Activated CD4-positive, alpha-beta T cell treated with anti-CD3 and anti-CD28 coated beads for 48 hours (primary cell): ENCODE measurements at places on chromosomes 1 and 21.

- no peak for DNase-seq
Observed at GRCh38 chr1:210646258-210646616, 317.5 kb downstream of the HHAT start.

GRCh38 chr1:46285730-46286477 is 17.5 kb downstream of the LRRC41 start:
- DNase-seq, result peak; percentile 66

DNA sequence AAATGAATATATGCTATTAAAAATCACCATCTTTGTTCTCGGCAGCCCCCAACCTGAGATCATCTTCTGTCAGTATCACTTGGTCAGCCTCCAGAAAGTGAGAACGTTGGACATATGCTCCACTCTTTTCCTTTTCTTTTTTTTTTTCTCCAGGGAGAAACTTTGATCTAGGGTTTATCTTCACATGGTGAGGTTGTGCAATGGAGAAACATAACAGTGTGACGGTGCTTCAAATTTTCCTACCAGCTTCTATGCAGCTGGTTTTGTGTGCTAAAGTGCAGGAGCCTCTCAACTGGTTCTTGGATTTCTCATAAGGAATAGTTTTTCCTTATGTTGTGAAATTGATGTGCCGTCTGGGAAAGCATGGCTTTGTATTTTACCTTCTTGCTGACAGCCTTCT is 1202.9 kb downstream of the NCAM2 start:
- no peak for DNase-seq

- DNase-seq, result no peak
Observed at GRCh38 chr1:104163912-104164476, 414.3 kb downstream of the AMY1C start.

GRCh38 chr1:109794319-109795132 is 30.8 kb upstream of the EPS8L3 start:
- DNase-seq, result no peak

GRCh38 chr1:234537236-234537635 is 58.3 kb upstream of the TARBP1 start:
- DNase-seq, result no peak

DNA sequence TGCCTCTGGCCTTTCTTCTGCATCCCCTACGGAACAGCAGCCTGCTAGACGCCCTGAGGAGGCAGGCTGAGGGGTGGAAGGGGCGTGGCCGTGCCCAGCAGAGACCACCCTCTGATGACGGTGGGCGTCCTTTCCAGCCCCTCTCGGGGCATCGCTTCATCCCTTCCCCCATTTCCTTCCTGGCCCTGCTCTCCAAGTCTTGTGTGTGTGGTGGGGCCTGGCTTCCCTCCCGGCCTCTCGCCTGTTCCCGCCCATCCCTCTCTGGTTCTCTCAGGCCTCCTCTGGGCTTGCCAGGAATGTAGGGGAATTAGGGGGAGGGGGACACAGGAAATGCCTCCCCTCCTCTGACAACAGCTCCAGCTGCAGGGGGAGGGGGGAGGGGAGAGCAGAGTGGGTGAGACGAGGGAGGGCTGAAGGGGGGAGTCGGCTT is 51.1 kb downstream of the SKI start:
- DNase-seq, result no peak

- no peak for DNase-seq
Observed at GRCh38 chr1:93676427-93676826, 5.2 kb downstream of the BCAR3 start.

GRCh38 chr1:155983191-155984024 is 5.1 kb upstream of the ARHGEF2 start:
- no peak for DNase-seq

DNA sequence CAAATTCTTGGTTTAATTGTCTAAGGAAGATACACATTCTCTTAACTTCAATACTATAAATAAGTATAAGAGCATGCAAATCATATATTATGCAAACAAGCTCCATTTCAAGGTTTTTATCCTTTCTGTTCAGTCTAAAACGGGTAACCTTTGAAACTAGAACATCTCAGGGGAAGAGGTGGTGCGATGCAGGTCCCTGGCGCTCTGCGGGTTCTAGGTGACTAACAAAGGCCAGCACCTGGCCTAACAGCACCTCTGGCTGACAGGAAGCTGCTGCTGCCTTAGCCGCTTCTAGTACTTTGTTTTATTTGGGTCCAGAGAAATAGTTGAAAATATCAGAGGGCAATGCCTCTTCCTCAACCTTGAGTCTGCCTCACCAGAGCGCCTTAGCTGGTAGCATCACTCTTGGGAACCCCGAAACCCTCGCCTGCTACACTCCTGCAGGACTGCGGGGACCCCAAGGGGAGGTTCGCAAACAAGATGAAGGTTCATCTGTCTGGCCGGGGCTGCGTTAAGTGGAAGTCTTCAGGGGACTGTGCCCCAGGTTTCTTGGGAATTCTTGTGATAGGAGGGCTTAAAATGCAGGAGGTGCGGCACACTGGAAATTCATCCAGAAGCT is 45.5 kb downstream of the PRDM15 start:
- no peak for DNase-seq

DNA sequence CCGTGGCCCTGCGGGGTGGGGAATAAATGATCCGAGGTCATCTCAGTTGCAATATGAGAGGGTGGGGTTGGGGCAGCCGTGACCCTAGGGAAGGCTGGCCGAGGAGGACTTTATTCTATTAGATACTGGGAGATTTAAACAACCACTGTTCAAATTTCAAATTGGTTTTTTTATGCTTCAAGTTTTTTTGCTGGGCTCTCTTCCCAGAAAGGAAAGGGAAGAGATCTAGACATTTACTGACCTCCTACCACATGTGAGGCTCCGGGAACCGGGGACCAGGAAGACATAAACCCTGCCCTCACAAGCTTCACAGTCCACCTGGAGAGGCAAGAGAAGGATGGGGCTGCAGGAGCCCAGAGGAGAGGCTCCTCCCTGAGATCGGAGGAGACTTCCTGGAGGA is 207.3 kb downstream of the FOXD2 start:
- no peak for DNase-seq

- no peak for DNase-seq
Observed at GRCh38 chr1:160204526-160205241, 500 bp upstream of the PEA15 start.

- DNase-seq, result no peak
Observed at GRCh38 chr1:107450899-107451664, 310.2 kb downstream of the NTNG1 start.

GRCh38 chr1:151072224-151072623 is 1.7 kb downstream of the GABPB2 start:
- DNase-seq, result no peak

GRCh38 chr1:162709870-162710269 is 77.6 kb downstream of the DDR2 start:
- no peak for DNase-seq

DNA sequence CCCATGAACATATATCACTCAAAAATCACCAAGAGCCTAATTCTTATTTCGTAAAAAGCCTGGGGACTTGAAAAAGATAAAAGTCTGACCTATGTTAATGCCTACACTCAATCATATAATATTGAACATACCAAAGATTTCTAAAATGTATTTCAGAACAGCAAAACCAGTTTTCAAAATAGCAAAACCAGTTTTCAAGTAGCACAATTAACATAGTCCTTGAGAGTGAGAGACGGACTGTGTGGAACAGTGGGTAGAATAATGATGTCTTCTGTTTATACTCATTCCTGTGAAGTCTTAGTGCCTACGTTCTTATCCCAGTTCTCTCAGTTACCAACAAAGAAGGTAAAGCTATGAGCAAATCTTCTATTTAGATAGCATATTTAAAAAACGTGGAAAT is 22.3 kb upstream of the RGS2 start:
- DNase-seq, result no peak

GRCh38 chr1:32372149-32372756 is 9.9 kb downstream of the TSSK3 start:
- DNase-seq, result peak; percentile 28

- no peak for DNase-seq
Observed at GRCh38 chr1:6673816-6674398, 27.7 kb downstream of the DNAJC11 start.

DNA sequence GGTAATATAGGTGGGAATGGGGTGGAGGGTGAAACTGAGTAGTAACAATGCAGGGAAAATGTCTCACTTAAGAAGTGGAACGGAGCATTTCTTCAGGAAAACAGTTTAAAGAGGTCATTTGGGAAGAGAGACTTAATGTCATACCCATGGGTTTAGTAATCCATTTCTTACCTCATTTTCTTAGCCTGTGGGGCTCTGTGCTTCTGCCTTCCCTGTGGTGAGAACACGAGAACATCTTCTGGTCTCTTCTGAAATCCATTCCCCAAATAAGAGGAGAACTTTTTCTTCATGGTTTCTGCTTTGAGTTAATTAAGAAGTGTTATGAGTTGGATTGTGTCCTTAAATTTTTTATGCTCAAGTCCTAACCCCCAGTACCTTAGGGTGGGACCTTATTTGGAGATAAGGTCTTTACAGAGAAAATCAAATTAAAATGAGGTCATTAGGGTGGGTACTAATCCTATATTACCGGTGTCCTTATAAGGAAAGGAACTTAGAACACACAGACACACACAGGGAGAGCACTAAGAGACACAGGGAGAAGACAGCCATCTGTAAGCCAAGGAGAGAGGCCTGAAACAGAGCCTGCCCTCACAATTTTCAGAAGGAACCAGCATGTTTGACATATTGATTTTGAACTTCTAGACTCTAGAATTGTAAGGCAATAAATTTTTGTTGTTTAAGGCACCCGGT is 5.4 kb downstream of the CCDC190 start:
- DNase-seq, result no peak

DNA sequence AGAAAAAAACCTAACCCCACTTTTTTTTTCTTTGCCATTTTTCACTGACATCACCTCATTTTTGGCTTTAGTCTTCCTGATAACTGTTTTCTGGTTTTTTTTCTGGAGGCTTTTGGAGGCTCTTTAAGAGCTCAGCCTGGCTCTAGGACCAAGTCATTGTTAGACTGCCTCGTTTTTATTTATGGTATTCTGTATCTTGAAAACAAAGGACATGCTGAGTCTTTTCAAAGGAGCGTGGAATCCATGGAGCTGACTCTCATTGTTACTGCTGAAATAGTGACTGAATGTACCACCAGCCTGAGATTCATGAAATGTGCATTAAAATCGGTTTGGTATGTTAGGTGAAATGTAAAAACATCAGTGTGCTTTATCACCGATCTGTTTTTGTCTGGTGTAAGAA is 28.0 kb downstream of the RASAL2 start:
- no peak for DNase-seq

- DNase-seq, result no peak
Observed at GRCh38 chr1:43976045-43976444, 1.3 kb downstream of the ATP6V0B start.

GRCh38 chr21:29022166-29022565 is 2.3 kb upstream of the USP16 start:
- peak; percentile 6 for DNase-seq

GRCh38 chr1:106178791-106179190 is 877.7 kb upstream of the PRMT6 start:
- DNase-seq, result no peak

GRCh38 chr1:200240656-200241055 is 169.2 kb downstream of the ZNF281 start:
- DNase-seq, result no peak

DNA sequence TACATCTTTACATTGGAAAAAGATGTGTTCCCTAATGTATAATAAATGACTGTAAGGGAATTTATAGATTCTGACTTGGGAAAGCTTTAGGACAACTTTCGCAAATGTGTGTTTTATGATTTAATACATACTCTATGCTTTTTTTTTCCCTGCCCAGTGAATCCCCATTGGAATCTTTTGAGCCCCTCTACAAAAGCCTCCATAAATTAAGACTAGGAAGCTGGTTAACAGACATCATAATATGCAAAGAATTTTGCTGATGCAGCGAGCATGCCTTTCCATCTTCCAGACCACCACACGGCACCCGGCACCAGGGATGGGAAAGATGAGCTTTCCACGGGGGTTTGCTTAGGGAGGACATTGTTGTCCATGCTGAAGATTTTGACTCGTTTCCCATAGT is 156.1 kb upstream of the IVNS1ABP start:
- DNase-seq, result no peak

DNA sequence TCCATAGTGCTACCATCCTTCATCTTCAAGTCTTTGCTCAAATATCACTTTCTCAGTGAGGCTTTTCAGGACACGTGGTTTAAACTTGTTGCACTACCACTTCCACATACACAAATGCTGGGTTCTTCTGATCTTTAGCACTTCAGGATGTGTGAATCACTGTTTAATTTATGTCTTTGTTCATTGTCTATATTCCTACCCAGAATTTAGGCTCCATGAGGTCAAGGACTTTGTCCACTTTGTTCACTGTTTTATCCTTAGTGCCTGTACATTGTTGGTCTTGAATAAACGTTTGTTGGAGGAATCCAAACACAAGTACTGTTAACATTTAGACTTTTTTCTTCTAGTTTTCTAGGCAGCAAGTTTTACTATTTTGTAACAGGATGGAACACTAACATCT is 42.6 kb upstream of the RALGPS2 start:
- DNase-seq, result no peak

- DNase-seq, result no peak
Observed at GRCh38 chr1:199102239-199102638, 463.4 kb downstream of the PTPRC start.

DNA sequence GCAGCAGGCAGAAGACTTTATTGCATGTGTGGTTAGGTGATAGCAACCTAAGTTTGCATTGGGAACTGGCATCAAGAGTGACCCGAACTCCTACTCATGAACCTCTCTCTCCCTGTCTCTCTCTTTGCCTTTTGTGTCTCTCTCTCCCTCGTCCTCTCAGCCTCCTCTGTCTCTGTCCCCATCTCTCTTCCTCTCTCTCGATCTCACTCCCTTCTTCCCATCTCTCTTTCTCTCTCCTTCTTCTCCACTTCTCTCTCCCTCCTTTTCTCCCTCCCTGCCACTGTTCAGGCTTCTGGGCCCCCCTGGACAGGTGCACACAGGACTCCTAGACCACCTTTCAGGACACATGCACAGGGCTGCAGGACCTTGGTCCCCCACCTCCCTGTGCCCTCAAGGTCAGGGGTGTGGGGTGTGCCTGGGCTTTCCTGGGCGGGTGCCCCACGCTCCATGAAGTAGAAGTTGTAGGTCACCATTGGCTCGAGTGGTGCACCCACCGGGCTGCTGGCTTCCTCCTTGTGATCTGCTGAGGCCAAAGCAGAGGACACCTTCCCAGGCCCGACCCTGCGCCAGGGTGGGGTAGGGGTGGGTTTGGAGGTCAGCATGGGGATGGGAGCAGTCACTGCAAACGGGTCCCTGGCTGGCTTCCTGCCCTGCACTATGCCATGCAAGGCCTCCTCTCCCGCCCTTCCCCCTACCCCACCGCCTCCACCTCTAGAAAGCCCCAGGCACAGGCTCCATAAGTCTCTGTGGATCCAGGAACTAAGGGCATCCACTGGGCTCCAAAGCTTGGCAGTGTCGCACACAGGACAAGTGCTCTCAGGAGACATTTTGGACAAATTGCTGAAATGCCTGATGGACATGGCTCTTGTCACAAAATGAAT is 13.2 kb upstream of the ZBTB17 start:
- no peak for DNase-seq

GRCh38 chr1:94036730-94037129 is 84.2 kb downstream of the ABCA4 start:
- DNase-seq, result no peak

- no peak for DNase-seq
Observed at GRCh38 chr1:237416924-237417655, 375.1 kb downstream of the RYR2 start.

DNA sequence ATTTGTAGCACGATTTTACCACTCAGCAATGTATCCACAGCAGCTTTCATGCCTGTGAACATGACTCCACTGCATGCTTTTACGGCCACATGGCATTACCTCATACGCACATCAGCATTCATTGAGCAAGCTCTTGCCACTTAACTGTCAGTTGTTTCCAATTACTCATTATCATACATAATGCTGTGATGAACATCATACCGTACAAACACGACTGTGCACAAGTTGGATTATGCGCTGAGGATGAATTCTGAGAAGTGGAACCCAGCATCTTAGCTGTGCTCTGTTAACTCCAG is 9.6 kb downstream of the UMODL1 start:
- DNase-seq, result no peak
